ENCODE measurements at places on chromosomes 6 and 20.

DNA sequence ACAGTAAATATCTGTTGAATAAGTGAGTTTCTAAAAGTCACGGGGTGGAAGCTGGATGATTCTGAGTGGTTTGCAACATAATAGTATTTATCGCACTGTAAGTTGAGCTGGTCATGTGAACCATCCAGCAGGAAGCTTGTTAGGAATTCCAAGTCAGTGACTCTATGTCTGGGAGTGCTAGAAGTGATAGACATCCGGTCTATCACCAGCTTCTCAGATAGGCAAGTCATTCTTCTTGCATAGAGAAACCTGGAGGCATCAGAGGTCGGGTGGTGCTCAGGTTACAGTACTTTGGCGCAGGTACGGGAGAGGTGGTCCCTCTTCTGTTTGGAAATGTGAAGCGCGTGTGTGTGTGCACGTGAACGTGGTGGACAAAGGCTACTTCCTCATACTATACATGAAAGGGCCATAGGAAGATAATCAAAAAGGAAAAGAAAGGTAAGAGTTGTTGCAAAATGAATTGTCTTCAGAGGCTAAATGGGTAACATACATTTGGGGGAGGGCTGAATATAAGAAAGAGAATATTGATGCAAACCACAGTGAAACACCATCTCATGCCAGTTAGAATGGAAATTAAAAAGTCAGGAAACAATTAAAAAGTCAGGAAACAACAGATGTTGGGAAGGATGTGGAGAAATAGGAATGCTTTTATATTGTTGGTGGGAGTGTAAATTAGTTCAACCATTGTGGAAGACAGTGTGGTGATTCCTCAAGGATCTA is 299.3 kb upstream of the ZFP64 start:
- no peak for DNase-seq

DNA sequence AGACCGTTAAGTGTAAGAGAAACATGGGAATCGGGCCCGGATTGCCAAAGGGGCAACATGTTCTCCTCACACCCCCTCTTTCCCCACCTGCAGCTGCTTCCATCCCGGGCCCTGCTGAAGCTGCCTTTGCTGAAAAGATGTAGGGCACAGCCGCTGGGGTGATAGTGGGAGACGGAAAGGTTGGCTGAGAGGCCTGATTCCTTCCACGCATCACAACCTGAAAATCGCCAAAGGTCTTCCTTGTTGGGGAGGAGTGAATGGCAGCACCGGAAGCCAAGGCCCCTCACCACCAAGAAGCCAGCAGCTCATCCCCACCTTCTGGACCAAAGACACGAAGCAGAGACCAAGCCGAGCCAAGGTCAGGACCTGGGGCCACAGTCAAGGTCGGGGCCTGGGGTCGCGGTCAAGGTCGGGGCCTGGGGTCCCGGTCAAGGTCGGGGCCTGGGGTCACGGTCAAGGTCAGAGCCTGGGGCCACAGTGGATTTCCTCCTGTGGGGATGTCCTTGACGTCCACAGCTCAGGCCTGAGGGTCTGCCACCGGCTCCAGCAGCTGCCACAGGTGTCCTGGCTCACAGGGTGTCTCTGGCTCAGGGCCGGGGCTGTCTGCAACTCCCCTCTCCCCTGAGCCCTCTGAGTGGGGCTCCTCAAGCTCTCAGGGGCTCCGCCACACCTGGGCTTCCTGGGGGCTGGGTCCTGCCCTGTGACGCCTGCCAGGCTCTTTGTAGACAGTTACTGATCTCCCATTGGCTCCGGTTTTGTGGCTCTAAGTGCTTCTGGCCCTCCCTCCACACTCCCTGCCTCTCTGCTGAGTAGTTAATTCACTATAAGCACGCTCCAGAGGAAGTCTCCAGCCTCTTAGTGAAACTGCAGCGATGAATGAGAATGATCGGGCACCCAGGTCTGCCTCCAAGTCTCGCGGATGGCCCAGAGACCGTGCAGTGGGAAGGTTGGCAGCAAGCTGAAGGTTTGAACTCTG is 5.5 kb upstream of the CHRNA4 start:
- DNase-seq: peak; percentile 42

- DNase-seq: no peak
These were observed 34.0 kb upstream of the YWHAB start for GRCh38 chr20:44851545-44851944.

- no peak for DNase-seq
These were observed 149.7 kb upstream of the ENPP5 start for GRCh38 chr6:46320505-46320904.

- DNase-seq: no peak
These were observed 6.6 kb upstream of the WFDC2 start for GRCh38 chr20:45462711-45463509.

GRCh38 chr6:128482642-128483041 is 37.8 kb downstream of the PTPRK start:
- peak; percentile 22 for DNase-seq

GRCh38 chr20:43243672-43244269 is 54.1 kb upstream of the PTPRT start:
- DNase-seq: peak; percentile 61

DNA sequence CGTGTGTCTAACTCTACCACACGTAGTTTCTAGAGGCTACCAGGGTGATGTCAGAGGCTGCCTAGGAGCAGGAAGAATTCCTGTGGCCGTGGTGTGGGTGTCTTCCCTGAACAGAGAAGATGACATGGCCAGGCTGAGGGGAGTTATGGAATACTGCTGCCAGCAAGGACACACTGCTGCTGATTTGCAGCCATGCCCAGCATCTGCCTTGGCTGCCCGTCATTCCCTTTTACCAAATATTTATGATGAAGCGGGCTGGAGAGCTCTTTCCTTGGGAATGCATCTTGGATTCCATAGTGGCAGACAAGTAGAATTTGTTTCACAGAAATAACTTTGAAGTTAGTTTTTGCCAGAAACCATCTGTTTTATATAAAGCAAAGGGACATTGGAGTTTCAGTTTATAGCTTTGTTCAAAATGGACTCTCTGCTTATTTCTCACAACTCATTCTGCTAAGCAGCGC is 80.8 kb upstream of the VSTM2L start:
- DNase-seq: no peak

GRCh38 chr6:113347436-113347835 is 509.7 kb upstream of the MARCKS start:
- DNase-seq: no peak

GRCh38 chr20:35506179-35506578 is 23.3 kb downstream of the C20orf173 start:
- no peak for DNase-seq

DNA sequence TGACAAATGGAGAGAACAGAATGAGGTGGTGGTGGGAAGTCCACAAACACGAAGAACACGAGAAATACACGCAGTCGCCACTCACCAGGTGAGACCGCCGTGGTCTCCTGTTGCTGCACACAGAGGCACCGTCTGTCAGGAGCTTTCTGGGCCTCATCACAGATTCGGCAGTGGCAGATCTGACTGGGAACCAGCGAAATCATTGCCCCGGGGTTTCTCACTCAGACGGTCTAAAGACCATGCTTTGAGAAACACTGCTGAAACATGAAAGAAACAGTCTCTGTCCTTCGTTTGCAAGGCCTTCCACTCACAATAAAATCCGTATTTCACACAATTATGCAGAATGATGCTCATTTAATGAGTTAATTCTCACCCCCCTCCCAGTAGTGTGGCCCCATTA is 130.9 kb upstream of the AFDN start:
- no peak for DNase-seq
